ENCODE measurements at places on chromosomes 4 and X. TPM values are rescaled to one million over a fixed set of nuclear protein-coding genes. Genes with fewer than 3 reads are reported as not detected.

GRCh38 chr4:54784161-54784671, 126.5 kb downstream of the KIT start:
- DNase-seq, result peak; percentile 74

GRCh38 chr4:111334361-111334760, 711.5 kb upstream of the PITX2 start:
- no peak for DNase-seq

GRCh38 chr4:159150821-159151390, 48.0 kb downstream of the RAPGEF2 start:
- DNase-seq, result no peak

DNA sequence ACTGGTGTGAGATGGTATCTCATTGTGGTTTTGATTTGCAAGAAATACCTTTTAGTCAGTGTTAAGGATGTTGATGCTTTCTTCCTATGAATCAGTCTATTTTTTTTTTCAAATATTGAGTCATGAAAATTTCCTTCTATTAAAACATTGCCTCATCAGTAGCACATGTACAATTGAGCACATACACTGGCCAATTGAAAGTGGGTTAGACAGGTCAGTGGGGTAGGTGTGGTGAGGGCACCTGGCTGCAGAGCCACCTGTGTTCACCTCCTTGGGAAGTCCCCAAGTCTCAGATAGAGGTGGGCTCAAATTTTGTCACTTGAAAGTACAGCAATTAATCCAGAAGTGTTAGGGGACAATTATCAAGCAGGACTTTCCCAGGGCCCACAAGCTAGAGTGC, 243.7 kb downstream of the SPRY1 start:
- DNase-seq, result no peak

- no peak for DNase-seq
Observed at GRCh38 chrX:152899874-152900719, 2.2 kb downstream of the ZNF185 start.

The BST1 gene
- 13.7 TPM for polyA plus RNA-seq

- DNase-seq, result no peak
Observed at GRCh38 chrX:133215747-133216146, 2.4 kb downstream of the TFDP3 start.

- no peak for DNase-seq
Observed at GRCh38 chrX:71618303-71618721, at the start of gene CXCR3. Gene CXCR3, minus strand, starts transcription at chrX:71618511. Its CDS starts 62 bp downstream, at chrX:71618449.

The RHOXF1 gene
- 1.1 TPM for polyA plus RNA-seq

The RAB40AL gene
- 0.22 TPM for polyA plus RNA-seq

DNA sequence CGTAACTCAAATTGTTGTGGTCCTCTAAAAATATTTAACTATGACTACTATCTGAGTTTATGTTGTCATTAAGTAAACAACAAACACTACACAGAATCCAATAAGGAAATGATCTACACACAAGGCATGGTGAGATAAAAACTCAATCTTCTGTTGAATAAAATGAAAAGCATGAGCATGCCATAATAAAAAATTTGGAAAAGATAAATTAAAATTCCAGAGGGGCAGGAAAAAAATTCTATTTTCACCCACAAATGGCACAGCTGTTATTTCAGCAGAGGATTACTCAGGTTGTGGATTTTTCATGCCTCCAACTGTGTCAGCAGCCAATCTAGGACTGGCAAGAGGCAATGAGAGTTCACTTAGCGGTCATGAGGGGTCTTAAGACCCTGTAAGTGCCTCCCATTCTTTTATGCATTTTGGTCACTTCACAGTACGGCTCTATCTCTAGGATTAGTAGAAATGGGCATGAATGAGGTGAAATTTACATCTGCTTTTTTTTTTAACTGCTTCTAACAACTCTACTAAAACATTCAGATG, 639.8 kb upstream of the DIPK2B start:
- DNase-seq, result no peak

- DNase-seq, result no peak
Observed at GRCh38 chr4:176611951-176612350, 180.8 kb downstream of the VEGFC start.

The PNMA5 gene
- 0.10 TPM for polyA plus RNA-seq

GRCh38 chrX:149392921-149393320, 112.2 kb downstream of the IDS start:
- no peak for DNase-seq

DNA sequence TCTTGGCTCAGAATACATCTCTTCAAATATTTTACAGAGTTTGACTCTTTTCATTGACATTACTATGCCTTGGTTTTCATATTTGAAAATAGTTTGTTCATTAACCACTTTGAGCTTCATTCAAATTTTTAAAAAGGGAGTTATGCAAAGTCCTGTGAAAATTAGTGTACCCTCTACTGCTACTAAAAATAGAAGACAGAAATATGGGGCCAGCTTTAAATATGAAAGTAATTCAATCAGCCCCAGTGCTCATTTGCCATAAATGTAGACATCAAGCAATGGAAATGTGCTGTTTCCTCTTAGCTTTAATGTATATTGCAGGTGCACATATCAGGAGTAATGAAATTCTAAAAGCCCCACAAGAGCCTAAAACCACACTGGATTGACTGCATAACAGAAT, 218.7 kb downstream of the SPATA18 start:
- no peak for DNase-seq

The CT55 gene
- 0.09 TPM for polyA plus RNA-seq

- DNase-seq, result no peak
Observed at GRCh38 chr4:151313306-151314009, 11.9 kb downstream of the SH3D19 start.

DNA sequence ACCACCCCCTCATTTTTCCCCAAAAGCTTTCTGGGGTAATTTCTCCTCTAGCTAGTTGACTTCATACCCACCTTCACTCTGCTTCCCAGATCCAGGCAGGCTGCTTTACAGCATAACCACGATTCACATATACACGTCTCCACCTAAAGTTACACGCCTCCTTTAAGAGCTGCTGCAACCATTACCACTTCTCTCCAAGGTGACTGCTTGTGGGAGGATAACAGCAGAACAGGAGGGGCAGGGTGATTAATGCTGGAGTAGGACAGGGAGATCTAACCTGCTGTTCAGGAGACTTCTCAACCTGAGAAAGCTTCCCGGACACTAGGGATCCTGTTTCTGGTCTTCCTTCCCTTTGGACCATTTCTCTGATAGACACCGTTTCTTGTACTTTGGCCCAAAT, 77.4 kb downstream of the MGST2 start:
- DNase-seq, result no peak

GRCh38 chrX:621705-622503, 8.7 kb upstream of the SHOX start:
- no peak for DNase-seq

GRCh38 chr4:17246656-17247055, 265.2 kb downstream of the QDPR start:
- no peak for DNase-seq

GRCh38 chr4:159422019-159422418, 319.1 kb downstream of the RAPGEF2 start:
- no peak for DNase-seq

The SPOCK3 gene
- polyA plus RNA-seq, result 17.4 TPM

- DNase-seq, result no peak
Observed at GRCh38 chr4:13627178-13627605, 333 bp downstream of the BOD1L1 start.

GRCh38 chr4:82611527-82611926, 49.7 kb upstream of the TMEM150C start:
- no peak for DNase-seq

GRCh38 chr4:162341533-162341932, 177.7 kb upstream of the FSTL5 start:
- DNase-seq, result no peak

DNA sequence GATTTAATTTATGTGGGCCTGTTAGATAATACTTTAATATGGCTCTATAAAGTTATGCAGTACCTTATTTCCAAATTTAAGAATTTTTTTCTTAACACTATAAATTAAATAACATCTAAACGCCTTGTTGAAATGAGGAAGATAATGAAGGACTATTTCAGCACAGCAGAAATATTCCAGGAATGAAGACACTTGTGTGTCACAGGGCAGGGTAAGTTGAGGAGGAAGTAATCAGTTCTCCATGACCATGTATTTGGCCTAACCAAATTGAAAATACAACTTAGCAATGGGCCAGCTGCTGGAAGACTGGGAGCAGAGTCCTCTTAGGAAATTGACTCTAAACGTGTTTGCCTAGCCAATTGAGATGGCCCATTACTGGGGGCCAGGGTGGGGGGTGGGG, 16.9 kb downstream of the CXCL3 start:
- DNase-seq, result no peak

DNA sequence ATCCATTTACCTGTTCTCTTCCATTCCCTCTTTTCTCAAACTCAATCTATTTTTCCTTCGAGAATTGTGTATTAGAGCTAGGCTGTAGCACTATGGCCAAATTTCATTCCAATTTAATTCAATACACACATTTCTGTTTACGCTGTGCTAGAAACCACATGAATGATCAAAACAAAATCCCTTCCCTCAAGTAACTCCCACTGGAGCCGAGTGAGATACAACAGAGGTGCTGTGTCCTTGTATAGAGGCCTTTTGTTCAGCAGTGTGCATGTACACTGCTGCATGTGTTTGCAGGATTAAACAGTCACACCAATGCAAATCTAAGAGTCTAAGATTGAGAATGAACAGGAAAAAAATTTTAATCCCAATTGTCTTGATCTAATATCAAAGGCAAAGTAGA, 734.2 kb downstream of the RAPGEF2 start:
- no peak for DNase-seq

- no peak for DNase-seq
Observed at GRCh38 chrX:13898083-13898482, 81.2 kb upstream of the GPM6B start.

- no peak for DNase-seq
Observed at GRCh38 chr4:139669890-139670289, 4.3 kb downstream of the MGST2 start.

GRCh38 chr4:107572281-107572680, 147.8 kb downstream of the PAPSS1 start:
- DNase-seq, result no peak

- no peak for DNase-seq
Observed at GRCh38 chr4:81257816-81258215, 42.8 kb upstream of the PRKG2 start.

The ABLIM2 gene
- 7.3 TPM for polyA plus RNA-seq

The PFKFB1 gene
- 0.58 TPM for polyA plus RNA-seq

The NPNT gene
- polyA plus RNA-seq, result 203 TPM

The TMSB15A gene
- polyA plus RNA-seq, result 73.8 TPM

DNA sequence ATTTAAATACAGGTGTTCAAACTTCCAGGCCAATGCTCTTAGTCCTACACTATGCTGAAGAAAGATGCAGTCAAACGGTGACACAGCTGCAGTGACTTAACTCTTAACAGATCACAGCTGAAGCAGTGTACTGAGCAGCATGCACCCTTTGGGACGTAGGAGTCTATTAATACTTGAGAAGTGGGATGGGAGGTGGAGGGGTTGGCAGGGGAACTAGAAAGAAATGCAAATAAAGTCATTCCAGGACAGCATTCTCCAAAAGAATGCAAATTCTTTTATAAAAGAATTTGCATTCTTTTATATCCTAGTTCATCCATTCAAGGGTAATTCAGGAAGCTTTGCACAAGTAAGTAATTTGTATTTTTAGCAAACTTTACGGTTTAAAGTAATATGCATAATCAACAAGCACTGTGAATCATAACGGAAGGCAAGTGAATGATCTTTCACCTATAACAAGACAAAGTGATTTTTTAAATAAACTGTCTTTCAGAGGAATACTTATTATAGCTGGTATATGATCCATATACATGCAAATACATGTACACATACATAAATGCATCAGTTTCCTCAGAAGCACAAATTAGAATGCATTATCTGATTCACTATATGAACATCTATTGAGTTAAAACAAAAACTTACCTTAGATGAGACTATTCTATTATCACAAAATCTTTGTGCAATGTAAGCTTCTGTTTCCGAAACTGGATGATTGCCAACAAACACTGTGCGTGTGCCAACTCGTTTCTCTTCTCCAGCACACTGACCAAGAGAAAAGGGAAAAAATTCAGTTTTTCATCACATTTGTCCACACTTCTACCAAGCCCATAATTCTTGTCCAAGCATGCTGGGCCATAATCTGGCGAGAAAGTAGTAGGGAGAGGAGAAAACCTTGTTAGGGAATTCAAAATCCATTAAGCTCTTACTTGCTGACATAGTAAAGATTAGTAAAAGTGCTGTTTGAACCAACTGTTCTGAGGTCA, 106.5 kb downstream of the ATP11C start:
- DNase-seq, result no peak

The CLCN4 gene
- polyA plus RNA-seq, result 6.3 TPM

The ITM2A gene
- polyA plus RNA-seq, result 92.4 TPM

The PABPC5 gene
- 7.0 TPM for polyA plus RNA-seq

The ANKRD17 gene
- polyA plus RNA-seq, result 60.0 TPM

GRCh38 chr4:16032396-16032770, 51.4 kb downstream of the PROM1 start:
- DNase-seq, result no peak

DNA sequence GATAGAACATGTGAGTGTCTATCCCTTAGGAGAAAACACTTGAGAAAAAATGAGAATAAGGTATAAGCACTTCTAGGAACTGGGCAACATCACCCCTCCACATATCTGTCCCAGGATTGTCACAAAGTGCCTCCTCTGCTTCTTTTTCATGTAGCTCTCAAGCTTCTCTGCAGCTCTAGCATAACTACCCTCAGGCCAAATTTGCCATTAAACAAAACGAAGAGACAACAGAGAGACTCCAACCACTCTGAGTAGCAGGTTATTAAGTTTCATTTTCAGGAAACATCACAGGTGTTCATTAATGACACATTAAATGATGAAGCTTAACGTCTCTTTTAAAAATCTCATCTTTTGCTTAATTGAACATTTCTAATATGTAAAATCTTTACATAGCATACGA, 580.0 kb downstream of the GALNTL6 start:
- no peak for DNase-seq

GRCh38 chr4:7323872-7324650, 110.7 kb downstream of the PSAPL1 start:
- no peak for DNase-seq

DNA sequence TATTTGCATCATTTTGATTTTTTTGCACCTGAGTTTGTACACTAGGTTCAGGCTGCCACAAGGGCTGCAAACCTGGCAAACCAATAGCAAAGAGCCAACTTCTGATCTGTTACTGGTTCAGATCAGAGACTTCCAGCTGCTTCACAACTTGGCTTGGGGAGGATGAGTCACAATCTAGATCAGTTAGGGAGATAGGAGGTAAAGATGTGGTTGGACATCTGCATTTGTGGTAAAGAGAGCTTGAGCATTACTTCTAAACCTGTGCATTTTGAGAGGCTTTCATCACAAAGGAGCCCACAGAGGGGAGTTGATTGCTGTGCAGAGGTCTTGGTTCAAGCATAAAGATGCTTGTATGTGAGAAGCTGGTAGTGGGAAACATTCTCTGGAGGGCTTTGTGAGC, 34.5 kb downstream of the LINC00632 start:
- DNase-seq, result no peak

- no peak for DNase-seq
Observed at GRCh38 chrX:123121241-123121640, 62.8 kb upstream of the GRIA3 start.

The RPA4 gene
- not detected for polyA plus RNA-seq

The RTL3 gene
- not detected for polyA plus RNA-seq
